ENCODE measurements at places on chromosomes 12 and 14.

GRCh38 chr14:91061056-91061887 lies 831 bp upstream of the RPS6KA5 start:
- DNase-seq: no peak

GRCh38 chr12:25694072-25694471 lies 141.0 kb upstream of the LMNTD1 start:
- no peak for DNase-seq

GRCh38 chr12:85782711-85783110 lies 53.5 kb downstream of the RASSF9 start:
- DNase-seq: no peak

GRCh38 chr12:20492251-20492760 lies 124.0 kb downstream of the PDE3A start:
- no peak for DNase-seq

GRCh38 chr14:65231286-65231980 lies 129.1 kb upstream of the MAX start:
- no peak for DNase-seq

DNA sequence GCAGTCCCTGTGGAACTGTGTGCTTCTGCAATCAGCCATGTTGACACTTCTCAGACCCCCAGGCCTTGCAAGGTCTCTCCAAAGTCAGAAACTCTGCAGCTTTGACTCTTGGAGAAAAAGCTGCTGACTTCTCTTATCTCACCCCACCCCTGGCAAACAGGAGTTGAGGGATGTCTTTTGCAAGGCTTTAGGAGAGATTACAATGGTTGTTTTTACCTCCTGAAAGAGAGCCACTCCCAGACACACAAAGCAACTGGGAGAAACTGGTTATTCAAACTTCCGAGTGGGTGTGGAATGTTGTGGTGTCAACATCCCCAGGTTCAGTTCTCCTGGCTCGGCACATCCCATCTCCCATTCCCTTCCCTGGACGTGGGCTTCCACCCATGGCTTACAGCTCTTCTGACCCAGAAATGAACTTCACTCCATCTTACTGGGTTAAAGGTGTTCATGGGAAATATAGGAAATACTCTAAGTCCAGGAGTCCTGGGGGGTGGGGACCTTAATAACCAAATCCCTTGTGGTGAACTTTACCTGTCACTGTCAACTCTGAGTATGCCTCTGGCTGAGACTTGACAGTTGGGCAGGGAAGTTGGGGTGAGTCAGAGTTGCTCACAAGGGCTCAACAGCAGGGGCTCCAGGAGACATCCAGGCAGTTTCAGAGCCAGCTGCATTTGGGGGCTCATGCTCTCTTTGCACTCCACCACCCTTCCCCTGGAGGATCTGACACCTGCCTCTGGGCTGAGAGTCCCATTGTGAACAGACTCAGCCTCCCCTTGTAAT lies 41.9 kb downstream of the CCDC177 start:
- DNase-seq: no peak

GRCh38 chr12:94027561-94027960 lies 120.8 kb upstream of the PLXNC1 start:
- DNase-seq: no peak

- no peak for DNase-seq
Observed at GRCh38 chr12:120581998-120582397, 796 bp upstream of the POP5 start.

DNA sequence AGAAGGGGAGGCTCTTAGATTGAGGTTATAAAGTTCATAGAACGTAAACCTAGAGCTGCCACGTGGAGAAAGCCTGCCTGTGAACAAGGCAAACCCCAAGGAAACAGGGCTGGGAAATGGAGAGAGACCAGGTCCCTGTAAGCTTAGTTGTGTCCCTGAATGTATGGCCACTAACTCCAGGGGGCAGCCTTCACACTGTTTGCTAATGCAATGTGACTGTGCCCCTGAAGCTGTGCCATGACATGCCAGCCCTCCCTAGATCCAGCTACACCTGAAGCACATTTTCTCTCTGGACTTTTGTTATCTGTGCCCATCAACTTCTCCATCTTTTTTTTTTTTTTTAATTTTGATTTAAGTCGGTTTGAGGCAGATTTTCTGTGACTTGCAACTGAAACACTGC lies 60.6 kb upstream of the TMCC3 start:
- no peak for DNase-seq

GRCh38 chr12:105670672-105671071 lies 340.2 kb downstream of the C12orf75 start:
- no peak for DNase-seq

- peak; percentile 6 for DNase-seq
Observed at GRCh38 chr12:67515679-67516340, 132.7 kb upstream of the DYRK2 start.

GRCh38 chr14:71591929-71592328 lies 340.3 kb upstream of the RGS6 start:
- no peak for DNase-seq

DNA sequence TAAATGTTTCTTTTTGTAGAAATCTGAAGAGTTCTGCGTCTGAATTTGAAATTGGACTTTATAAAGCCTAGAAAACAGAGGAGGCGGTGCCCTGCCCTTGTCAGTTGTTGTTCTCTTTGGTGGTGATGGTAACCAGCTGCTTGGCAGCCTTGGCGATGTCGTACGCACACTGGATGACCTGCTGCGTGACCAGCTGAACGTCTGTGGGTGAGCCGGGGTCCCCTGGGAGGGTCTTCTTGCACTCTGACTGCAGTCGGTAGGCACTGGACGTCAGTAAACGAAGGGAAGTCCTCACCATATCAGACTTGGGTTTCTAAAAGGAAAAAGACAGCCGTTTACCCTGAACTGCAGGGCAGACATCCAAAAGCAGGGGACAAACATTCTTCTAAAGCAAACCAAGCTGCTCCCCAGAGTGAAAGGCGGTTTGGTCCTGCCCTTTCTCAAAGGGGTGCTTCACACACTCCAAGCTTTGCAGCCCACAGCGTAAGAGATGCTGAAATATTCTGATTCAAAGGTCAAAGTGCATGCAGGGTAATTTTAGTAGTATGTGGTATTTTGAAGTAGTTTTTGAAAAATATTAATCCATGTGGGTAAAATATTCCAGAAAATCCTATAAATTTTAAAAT lies 32.9 kb downstream of the TCHP start:
- DNase-seq: no peak

- no peak for DNase-seq
Observed at GRCh38 chr12:80491166-80491565, 47.1 kb downstream of the PTPRQ start.

GRCh38 chr12:105555556-105556295 lies 225.2 kb downstream of the C12orf75 start:
- no peak for DNase-seq

GRCh38 chr14:101400830-101401229 lies 160.5 kb upstream of the DIO3 start:
- no peak for DNase-seq

GRCh38 chr12:44029194-44029593 lies 193.3 kb downstream of the TMEM117 start:
- no peak for DNase-seq

DNA sequence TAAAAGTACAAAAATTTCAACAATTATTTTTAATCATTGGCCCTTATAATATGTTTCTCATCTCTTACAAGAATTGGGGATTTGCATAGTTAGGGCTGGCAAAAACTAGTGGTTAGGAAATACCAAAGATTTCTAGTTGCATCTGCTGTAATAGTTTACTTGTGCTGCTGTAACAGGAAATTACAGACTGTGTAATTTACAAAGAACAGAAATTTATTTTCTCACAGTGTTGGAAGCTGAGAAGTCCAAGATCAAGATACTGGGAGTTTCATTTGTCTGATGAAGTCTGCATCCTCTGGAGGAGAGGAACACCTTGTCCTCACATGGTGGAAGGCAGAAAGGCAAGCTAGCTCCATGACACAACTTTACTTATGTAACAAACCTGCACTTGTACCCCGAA lies 157.0 kb downstream of the FLRT2 start:
- DNase-seq: no peak

DNA sequence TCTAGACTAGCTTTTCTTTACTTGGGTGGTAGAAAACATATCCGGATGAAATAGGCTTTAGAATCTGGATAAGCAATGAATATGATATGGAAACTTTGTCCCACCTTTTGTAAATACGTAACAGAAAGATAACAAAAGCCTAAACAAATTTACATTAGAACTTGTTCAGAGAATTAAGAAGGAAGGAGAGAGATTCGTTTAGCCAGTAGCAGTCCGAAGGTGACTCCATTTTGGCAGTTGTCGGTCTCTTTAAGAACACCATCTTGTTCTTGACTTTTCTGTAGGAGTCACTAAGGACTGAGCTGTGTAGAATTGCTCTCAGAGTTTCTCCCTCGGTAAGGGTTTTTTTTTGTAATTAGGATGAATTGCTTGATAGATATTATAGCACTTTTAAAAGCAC lies 475.1 kb downstream of the PCNX1 start:
- DNase-seq: no peak

GRCh38 chr12:19482551-19483109 lies 43.3 kb downstream of the AEBP2 start:
- DNase-seq: peak; percentile 25

GRCh38 chr12:94962670-94963069 lies 40.8 kb downstream of the NDUFA12 start:
- no peak for DNase-seq

DNA sequence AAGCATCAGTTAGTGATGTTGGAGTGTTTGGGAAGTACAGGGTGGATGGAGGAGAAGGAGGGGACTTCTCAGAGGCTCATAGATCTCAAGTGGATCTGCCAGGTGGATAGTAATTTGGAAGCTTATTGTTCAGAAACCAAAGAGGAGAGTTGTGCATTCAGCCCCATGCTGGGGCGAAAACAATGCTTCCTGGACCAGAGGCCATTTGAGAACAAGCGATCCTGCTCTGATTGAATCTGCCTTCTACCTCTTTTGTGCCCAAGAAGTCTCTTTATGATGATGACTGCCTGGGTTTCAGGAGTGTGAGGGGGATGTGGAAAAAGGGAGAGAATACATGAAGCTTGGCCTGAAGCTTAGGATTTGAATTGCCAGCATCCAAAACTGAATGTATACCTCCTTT lies 110.8 kb upstream of the SRRM4 start:
- DNase-seq: no peak

DNA sequence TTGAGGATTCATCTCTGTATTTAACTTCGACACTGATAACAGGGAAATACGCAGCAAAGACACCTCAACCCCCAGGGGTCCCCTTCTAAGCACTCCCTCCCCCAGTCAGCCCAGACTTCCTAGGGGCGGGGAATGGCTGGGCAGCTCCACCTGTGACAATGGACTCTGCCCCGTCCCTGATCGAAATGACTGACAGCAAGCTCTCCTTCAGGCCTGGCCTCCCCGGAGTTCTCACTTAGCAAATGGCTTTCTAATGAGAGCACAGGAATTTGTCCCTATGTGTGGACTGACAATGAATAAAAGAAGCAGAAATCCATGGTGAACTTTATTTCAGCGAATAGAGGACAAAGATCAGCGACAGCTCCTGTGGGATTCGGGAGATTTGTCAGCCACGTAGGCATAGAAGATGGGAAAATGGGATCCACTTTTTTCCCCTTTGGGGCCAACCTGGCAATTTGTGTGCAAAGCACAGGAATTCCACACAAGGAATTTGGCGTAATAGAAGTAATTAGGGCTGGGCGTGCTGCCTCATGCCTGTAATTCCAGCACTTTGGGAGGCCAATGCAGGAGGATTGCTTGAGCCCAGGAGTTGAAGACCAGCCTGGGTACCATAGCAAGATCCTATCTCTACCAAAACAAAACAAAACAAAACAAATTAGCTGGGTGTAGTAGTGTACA lies 63.8 kb downstream of the TNFAIP2 start:
- no peak for DNase-seq

DNA sequence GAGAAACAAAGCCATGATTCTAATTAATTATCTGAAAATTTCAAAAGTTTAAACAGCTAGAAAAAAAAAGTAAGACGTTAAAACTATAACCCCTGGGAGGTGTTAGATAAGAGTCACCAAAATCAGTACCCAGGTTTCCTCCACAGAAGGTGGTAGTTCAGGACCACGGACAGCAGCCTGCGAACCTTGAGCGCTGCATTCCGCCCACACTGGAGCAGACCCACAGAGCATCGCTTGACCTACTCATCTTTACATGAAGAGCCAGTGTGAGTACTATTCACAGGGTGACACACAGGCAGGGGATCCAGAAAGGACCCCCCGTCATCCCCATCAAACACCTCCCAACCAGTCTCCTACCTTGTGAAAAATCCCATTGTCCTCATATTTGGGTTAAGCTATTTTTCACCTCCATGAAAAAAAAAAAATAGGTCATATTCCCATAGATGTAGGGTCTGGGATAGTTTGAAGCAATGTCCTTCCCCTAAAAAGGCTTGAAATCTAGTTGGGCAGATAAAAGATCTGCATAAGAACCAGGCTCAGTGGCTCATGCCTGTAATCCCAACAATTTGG lies 8.8 kb upstream of the CHGA start:
- peak; percentile 13 for DNase-seq

- no peak for DNase-seq
Observed at GRCh38 chr14:55897031-55897430, 221.2 kb upstream of the PELI2 start.

GRCh38 chr14:97458661-97459579 lies 661.7 kb downstream of the VRK1 start:
- DNase-seq: peak; percentile 68

- no peak for DNase-seq
Observed at GRCh38 chr12:740921-741320, 11.5 kb upstream of the WNK1 start.

DNA sequence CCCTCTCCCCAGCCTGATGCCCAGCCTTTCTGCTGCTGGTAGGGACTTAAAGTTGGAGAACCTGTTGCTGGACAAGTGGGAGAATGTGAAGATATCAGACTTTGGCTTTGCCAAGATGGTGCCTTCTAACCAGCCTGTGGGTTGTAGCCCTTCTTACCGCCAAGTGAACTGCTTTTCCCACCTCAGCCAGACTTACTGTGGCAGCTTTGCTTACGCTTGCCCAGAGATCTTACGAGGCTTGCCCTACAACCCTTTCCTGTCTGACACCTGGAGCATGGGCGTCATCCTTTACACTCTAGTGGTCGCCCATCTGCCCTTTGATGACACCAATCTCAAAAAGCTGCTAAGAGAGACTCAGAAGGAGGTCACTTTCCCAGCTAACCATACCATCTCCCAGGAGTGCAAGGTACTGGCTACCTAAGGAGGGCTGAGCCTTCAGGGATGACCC lies 1.6 kb downstream of the TSSK4 start:
- no peak for DNase-seq

DNA sequence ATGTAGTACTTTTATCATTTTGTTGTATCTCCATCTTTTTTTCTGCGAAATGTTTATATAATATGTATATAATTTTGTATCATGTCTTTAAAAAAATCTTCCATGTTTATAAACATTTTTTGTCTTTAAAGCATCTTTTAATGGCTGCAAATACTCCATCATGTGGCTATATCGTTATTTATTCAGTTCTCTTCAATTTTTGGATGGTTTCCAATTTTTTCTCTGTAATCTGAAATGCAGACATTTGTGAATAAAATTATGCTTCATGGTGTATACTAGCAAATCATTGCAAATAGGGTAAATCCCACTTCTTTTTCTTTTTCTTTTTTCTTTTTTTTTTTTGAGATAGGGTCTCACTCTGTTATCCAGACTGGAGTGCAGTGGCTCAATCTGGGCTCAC lies 54.0 kb downstream of the CPSF2 start:
- DNase-seq: no peak

GRCh38 chr14:79475887-79476532 lies 735.3 kb downstream of the DIO2 start:
- no peak for DNase-seq

- peak; percentile 68 for DNase-seq
Observed at GRCh38 chr12:117836999-117837736, 131.6 kb downstream of the KSR2 start.

- DNase-seq: no peak
Observed at GRCh38 chr14:30267141-30267540, 291.8 kb upstream of the G2E3 start.

- no peak for DNase-seq
Observed at GRCh38 chr12:94705676-94706075, 55.3 kb upstream of the TMCC3 start.

Data from T-helper 9 cell (primary cell).